ENCODE measurements at places on chromosomes 7 and 10. TPM values are rescaled to one million over a fixed set of nuclear protein-coding genes. Genes with fewer than 3 reads are reported as not detected.

The INSIG1 gene
- 105 TPM for total RNA-seq

The C10orf71 gene
- 2.2 TPM for total RNA-seq

The ZNF853 gene
- total RNA-seq = 5.1 TPM

The MIOS gene
- total RNA-seq = 50.0 TPM

The C1GALT1 gene
- total RNA-seq = 16.8 TPM

The TFEC gene
- total RNA-seq = 2.2 TPM

The PLAC9 gene
- total RNA-seq = 40.2 TPM

The C10orf67 gene
- total RNA-seq = 0.30 TPM

The TMEM213 gene
- not detected for total RNA-seq

The IKZF1 gene
- total RNA-seq = 6.5 TPM

The SLC18A3 gene
- not detected for total RNA-seq

The GPER1 gene
- total RNA-seq = 1.6 TPM

The TAS2R41 gene
- total RNA-seq = not detected

The COBL gene
- total RNA-seq = 11.9 TPM

The MNX1 gene
- not detected for total RNA-seq

The CTAGE4 gene
- 9.1 TPM for total RNA-seq

The VPS37D gene
- total RNA-seq = 3.6 TPM

The PLEKHS1 gene
- total RNA-seq = not detected

The MSS51 gene
- 9.1 TPM for total RNA-seq

The MRLN gene
- 15.7 TPM for total RNA-seq
